ENCODE measurements at places on chromosomes 7 and 10.

GRCh38 chr10:10490581-10490980 is 527.1 kb upstream of the CELF2 start:
- DNase-seq, result no peak

GRCh38 chr7:33841705-33842129 is 63.6 kb upstream of the BMPER start:
- no peak for DNase-seq

- no peak for DNase-seq
Measured at GRCh38 chr7:26724795-26725194, 139.6 kb downstream of the SKAP2 start.

DNA sequence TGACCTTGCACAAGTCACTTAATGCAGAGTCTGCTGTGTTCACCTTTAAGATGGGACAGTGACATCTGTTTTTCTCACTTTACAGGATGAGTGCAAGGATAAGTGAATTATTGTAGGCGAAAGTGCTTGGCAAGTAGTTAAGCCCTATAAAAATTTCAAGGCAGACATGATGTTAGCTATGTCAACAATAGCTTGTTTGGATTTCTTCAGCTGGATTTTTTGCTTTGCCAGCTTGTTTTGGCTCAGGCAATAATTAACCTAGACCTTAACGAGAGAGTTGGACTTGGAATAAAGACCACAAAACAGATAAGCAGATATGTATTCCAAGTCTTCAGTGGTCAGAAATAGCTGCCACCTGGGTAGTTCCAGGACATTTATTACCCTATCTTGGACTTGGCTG is 255.2 kb downstream of the ARL4A start:
- no peak for DNase-seq

Measured in caudate nucleus (tissue), 63 donors.